ENCODE measurements at places on chromosomes 3 and 15. TPM values are rescaled to one million over a fixed set of nuclear protein-coding genes. Genes with fewer than 3 reads are reported as not detected.

- DNase-seq: no peak
Observed at GRCh38 chr3:82685761-82686160, 924.3 kb upstream of the GBE1 start.

DNA sequence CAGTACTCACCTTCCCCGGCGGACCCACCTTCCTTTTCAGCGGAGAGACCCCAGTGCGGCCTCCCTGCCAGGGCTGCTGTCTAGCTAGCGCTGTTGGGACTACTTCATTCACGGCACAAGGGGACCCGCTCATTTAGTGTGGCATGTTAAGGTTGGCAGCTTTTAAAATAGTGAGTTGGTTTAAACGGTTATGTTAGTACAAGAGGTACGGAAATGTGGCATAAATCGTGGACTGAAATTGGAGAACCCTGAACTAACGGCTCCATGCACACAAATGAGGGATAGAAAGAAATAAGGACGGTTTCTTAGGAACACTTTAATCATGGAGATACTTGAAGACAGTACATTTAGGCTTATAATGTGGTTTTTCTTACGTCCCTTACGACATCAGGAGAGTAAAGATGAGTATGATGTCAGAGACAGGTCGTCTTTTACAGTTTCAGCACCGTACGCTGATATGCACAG lies 752 bp downstream of the CEP63 start:
- DNase-seq: no peak

DNA sequence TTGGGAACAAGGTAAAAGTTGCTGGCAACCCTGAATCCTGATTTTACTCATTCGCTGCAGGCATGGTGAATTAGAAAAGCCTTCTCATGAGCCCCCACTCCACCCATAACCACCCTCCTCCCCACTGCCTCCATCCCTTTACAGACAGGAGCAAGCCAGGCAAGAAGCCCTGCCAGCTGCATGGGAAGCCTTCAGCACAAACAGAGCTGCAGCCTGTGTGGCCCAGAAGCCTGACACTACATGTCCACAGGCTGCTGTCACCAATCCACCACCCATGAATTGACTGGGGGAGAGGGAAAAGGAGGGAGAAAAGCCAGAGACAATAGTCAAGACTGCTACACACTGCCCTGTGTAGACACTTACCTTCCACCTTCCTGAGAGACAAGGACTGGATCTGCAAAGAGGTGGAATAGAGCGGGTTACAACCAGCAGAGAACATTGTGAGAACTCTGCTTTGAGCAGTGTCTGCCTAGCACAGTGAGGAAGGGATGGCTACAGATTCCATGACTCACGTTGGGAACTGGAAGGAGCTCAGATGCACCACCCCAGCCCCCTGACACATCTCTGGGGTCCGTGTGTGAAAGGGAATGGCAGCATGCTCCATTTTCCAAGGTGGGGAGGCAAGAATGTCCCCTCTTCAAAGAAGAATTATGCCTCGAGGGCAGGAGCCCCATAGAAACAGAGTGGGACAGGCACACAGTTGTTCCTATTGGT lies 33.9 kb downstream of the DZIP1L start:
- DNase-seq: no peak

DNA sequence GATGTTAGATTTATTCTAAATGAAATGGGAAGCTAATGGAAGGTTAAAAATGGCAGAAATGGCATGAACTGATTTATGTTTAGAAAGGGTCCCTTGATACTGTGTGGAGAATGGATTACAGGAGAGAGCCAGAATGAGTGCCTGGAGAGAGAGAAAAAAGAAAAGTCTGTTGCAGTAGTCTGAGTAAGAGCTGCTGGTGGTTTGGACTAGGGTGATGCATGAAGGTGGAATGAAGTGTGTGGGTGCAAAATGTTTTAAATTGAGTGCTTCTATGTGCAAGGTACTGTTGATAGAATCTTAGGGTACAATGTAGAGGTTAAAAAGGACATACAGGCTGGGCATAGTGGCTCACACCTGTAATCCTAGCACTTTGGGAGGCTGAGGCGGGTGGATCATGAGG lies 11.4 kb upstream of the MGA start:
- DNase-seq: no peak

DNA sequence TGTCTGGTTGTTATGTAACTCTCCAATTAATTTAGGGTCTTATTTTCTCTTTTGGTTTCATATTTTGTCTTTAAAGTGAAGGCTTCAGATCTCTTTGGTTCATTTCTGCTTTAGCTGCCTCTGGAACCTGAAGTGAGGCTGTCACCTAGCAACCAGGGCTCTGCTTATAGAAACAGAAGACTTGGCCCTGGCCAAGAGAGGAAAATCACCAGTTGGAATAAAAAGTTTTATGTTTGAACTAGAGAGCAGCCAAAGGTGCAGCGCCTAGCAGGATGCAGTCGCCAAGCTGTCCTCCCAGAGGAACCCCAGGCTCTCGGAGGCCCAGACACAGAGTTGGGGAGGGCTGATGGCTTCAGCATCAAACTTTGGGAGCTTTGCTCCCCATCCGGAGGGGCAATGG lies 41.1 kb downstream of the LYZL4 start:
- no peak for DNase-seq

GRCh38 chr3:164418414-164418813 lies 659.9 kb downstream of the SI start:
- DNase-seq: no peak

DNA sequence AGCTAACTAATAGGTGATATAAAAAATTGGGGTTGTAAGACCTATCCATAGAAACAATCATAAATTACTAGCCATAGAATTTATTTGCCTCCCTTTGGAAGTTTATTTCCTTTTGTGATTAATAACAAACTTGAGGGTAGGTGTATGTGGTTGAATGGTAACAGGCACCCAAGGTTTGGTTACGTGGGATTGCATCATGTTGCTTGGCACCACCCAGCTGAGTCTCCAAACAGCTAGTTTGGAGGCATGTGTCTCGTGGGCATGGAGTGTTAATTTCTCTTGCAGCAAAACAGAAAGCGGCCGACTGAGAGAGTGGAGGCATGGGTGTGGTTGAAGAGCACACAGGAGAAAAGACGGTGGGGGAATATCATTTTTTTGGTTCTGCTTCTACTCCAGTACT lies 441.4 kb downstream of the CNTN4 start:
- no peak for DNase-seq

- no peak for DNase-seq
Observed at GRCh38 chr3:154684021-154684420, 254.0 kb upstream of the GPR149 start.

UBAP1L gene
- 1.3 TPM for total RNA-seq
